ENCODE measurements at places on chromosomes 7 and 10.

DNA sequence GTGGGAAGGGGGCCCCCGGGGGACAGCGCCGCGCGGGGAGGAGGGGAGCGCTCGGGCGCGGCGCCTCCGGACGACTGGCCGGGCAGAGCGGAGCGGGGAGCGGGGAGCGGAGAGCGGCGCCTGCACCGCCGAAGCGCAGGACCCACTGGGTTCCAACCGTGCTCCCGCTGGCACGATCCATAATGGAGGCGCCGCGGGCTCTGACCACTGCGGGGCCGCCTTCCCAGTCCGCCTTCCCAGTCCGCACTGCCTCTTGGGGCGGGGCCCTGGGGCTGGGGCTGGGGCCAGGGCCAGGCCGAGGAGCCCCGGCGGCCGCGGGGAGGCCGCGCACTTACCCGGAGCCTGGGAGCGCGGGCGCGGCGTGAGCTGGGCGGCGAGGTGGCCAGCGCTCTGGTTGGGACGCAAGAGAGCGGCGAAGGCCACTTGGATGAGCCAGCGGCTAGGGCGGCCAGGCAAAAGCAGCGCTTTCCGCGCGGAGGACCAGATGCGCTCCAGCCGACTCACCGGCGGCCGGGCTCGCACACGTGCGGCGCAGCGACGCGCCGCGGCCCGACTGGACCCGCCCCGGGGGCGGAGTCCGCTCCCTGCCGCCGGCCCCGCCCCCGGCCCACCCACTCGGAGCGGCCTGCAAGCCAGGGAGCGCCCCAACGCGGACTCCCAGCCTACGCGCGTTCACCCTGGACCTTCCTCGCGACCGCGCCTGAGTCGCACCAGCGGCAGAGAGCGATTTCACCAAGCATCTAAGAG lies at the start of gene PUS7:
TSS of gene PUS7 (minus strand) at position 555 of the 747 bp plus-strand sequence. CDS start 13,759 bp downstream, outside the sequence.
- DNase-seq = peak; percentile 88

GRCh38 chr7:32283546-32283945 lies 206.6 kb downstream of the LSM5 start:
- no peak for DNase-seq

- DNase-seq = no peak
Measured at GRCh38 chr10:84783386-84783785, 455.0 kb downstream of the CCSER2 start.

DNA sequence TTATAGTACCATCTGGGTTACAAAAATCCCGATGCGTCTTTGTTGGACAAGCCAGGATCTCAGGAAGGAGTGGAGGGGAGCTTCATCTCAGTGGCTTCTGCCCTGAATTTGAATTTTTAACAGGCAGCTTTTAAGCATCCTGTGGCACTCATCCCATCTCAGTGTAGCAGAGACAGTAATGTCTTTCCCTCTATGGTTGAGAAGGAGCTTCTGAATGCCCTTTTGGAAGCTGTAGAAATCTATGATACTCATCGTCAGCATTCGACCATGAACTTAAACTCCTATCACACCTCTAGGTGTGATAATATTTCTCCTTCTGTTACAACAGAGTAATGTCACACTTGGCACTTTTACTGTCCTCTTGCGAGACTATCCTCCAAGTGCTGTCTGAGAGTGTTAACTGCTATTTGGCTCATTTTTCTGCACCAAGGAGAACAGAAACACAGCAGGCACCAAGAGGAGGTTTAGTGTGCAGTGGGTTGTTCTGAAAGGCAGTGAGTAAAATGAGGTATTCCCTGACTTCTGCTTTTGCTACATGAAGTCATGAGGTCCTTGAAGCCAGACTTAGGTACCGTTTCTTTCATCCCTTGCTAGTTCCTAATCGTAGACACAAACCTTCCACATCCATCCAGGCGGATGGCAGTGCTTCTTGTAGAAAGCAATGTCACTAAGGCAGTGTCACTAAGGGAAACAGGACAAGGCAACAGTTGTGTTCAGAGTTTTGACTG lies 177.4 kb downstream of the CELF2 start:
- no peak for DNase-seq

DNA sequence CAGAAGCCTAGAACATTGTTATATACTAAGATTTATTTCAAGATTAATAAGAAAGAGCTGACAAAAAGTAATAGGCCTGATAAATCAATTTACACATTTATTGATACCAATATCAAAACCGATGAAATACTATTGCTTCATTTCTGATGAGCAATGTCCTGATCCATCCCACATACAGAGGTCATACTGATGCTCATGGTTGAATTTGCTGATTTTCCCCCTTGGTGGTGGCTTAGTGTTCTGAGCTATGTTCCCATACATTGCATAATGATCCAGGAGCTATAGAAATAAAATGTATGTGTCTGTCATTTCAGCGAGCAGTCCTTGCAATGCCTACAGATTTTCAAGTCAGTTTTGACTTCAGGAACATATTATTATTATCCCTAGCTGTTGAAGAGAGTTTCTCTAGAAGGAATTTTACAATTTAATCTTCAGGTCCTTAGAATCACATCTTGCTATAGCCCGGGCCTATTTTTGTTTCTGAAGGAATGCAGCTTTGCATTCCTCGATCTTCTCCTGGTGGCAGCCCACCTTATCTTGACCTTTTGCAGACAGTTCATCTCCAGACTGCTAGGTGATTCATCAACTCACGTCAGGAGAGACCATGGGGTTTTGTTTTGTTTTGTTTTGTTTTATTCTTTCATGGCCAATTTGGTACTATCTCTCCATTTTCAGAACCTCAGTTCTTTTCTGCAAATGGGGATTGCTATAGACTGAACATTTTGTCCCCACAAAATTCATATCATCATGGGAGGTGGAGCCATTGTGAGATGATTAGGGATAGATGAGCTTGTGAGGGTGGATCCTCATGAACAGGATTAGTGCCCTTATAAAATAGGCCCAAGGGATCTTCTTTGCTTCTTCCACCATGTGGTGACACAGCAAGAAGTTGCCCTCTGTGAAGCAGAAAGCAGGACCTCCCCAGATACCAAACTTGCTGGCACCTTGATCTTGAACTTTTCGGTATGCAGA lies 465.6 kb upstream of the IGFBP3 start:
- no peak for DNase-seq

- no peak for DNase-seq
Measured at GRCh38 chr7:141737118-141737835, 881 bp upstream of the SSBP1 start.

DNA sequence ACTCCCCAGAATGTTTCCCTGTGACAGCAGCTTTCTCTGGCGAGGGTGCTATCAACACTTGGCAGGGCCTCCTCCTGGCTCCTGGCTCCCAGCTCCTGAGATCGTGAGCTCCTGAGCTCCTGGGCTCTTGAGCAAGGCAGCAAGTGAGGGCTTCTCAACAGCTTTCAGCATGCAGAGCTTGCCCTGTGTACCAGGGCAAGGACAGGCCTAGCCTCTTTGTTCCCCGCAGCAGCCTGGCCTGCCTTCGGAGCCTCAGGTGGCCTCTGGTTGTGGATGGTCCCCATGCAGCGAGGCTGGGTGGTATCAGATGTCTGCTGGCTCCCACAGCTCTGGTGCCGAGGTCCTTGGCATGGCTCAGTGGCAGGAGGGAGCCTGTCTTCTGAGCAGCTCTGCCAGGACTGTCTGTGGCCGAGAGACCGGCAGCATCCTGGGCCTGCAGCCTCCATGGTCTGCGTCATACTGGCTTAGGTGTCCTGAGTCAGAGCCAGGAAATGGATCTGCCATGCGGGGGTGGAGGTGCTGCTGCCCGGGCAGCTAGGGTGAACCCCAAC lies 44.2 kb downstream of the ZMIZ1 start:
- no peak for DNase-seq

DNA sequence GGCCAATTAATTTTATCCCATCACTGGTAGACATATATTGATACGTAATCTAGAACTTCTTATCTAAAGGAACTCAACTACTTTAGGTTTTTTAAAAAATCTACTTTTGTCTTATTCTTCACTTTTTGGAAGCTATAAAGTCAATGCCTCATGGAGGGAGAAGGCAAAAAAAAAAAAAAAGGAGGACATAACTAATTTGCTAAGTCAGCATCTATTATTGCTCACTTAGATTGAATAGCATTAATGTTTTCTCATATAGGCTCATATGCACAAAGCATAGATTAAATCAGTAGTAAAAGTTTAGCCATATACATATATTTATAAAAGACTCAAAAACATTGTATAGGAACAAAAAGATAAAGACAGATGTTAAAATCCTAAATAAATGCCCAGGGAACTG lies 179.3 kb upstream of the DGKB start:
- DNase-seq = no peak

DNA sequence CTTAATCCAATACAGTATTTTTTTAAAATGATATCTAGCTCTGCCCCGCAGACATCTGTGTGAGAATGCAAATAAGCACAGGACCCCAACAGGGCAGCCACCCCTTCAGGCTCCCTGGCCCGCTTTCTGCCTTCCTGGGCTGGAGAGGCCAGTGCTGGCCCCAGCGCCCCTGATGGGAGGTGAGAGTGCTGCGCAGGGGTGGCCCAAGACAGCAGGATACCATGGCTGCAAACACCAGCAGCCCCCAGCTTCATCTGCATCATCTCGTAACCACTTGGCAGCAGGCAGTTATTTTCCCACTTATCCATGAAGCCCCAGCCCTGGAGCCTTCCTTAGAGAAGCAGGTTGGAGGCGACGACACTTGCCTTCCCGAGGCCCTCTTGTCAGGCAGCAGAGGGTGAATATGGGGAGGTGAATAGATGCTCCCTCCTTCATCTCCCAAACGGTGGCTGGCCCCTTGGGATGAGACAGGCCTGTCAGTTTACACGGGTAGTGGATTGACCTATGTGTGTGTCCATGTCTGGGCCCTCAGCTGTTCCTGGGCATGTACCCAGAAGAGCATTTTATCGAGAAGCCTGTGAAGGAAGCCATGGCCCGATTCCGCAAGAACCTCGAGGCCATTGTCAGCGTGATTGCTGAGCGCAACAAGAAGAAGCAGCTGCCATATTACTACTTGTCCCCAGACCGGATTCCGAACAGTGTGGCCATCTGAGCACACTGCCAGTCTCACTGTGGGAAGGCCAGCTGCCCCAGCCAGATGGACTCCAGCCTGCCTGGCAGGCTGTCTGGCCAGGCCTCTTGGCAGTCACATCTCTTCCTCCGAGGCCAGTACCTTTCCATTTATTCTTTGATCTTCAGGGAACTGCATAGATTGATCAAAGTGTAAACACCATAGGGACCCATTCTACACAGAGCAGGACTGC lies 71.2 kb downstream of the ALOX5 start:
- DNase-seq = no peak

- DNase-seq = no peak
Measured at GRCh38 chr7:87032604-87033339, 26.7 kb downstream of the ELAPOR2 start.

DNA sequence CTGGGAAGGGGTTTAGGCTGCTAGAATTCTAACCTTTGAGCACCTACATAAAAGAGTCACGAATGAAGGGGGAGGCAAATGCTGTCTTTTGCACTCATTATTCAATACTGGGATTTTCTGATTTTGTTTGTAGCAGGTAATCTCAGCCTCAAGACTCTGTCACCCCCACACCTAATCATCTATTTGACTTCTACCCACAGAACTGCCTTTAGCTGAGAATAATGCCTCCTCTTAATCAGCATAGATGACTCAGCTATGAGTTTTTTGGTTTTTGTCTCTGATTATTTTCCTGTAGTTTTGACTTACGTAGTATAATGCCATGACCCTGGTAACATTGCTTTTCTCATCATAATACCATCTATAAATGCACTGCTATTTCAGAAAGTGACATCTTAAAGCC lies 42.7 kb upstream of the CACNB2 start:
- DNase-seq = no peak

DNA sequence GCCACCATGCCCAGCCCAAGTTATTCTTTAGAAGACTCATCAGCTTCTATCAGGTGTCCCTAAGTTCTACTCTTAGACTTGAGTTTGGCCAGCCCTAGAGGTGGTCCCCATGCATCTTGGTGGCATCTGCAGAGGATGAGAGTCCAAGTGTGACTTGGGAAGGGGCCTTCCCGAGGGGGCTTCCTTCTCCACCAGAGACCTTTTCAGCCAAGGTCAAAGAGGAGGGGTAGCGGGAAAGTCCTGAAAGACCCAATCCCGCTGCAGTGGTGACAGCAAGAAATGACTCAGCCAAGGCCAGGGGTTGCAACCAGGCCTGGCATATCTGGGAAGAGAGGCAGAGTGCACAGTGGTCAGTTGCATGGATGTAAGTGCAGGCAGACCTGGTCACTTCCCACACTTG lies 61.7 kb upstream of the MGMT start:
- no peak for DNase-seq

GRCh38 chr10:30554440-30554825 lies 75.1 kb downstream of the LYZL2 start:
- no peak for DNase-seq

DNA sequence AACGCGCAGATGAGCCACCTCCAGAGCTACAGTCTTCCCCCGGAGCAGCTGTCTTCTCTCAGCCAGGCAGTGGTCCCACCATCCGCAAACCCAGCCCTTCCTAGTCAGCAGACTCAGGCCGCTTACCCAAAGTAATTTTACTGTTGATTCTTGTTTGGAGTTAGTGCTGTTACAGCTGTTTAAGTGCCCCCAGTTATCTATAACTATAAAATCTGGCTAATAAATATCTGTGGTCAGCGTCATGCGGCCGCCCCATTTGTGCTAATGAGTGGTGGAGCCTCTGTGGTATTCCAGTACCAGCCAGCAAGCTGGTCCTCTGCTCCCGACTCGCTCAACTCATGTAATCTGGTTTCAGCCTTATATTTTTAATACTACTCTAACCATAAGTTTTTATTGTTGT lies 43.2 kb upstream of the TMEM236 start:
- DNase-seq = no peak
